ENCODE measurements at places on chromosomes 11 and 22.

DNA sequence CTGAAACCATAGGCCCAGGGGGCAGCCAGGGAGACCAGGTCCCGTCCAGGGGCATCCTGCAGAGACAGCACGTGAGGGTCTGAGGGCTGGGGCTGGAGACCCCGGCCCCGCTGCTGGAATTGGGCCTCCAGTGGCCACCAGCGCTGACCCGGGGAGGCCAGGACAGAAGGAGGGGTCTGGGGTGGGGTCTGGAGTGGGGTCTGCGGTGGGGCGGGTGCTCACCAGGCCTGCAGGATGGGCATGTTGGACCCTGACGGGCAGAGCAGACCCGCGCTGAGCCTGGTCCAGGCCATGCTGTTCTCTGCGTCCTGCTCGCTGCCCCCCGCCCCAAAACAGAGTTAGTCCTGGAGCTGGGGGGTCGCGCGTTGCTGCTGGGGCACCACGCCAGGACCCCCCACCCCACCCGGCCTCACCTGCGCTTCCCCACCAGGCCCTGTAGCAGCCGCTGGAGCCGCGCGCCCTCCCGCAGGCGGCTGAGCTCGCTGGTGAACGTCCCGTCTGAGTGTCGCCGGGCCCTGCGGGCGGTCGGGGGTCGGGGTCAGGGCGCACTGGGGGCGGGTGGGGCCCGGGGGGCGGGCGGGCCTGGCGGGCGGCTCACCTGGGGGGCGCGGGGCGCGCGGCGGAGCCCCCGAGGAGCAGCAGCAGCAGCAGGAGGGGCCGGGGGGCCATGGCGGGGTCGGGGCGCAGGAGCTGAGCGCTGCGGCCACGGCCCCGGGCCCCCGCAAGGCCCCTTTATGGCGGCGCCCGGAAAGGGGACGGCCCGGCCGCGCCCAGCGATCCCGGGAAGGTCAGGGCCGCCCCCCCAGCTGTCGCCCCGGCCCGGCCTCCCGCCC lies at the start of gene SCT:
Gene SCT (minus strand): TSS at position 707 of the 833 bp plus-strand sequence. CDS start 38 bp downstream, at position 669.
- no peak for DNase-seq

GRCh38 chr11:36330411-36330810 lies 34.3 kb downstream of the PRR5L start:
- DNase-seq: no peak

GRCh38 chr11:75100314-75100713 lies 3.6 kb upstream of the OR2AT4 start:
- DNase-seq: no peak

DNA sequence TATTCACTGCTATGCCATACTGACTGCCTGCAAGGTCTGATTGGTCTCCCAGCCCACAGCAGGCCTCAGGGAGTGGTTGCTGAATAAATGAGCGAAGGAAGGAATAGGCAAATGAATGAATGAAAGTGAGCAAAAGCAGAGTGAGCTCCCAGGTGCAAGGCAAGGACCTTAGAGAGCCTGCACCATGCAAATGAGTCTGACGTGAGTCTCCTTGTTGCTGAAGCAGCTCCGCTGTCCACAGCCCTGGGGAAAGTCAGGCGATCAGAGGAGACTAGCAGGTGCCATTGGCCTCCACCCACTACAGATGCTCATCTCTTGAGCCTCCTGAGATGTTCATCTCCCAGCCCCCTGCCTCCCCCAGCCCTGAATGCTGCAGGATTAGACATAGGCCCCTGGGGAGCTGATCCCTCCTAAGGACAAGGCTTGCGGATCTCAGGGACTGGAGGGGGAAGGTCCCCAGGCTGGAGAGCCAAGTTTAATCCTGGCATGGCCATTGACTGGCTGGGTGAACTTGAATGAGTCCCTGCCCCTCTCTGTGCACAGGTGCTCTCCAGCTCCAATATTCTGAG lies 22.1 kb downstream of the GDPD5 start:
- DNase-seq: no peak

DNA sequence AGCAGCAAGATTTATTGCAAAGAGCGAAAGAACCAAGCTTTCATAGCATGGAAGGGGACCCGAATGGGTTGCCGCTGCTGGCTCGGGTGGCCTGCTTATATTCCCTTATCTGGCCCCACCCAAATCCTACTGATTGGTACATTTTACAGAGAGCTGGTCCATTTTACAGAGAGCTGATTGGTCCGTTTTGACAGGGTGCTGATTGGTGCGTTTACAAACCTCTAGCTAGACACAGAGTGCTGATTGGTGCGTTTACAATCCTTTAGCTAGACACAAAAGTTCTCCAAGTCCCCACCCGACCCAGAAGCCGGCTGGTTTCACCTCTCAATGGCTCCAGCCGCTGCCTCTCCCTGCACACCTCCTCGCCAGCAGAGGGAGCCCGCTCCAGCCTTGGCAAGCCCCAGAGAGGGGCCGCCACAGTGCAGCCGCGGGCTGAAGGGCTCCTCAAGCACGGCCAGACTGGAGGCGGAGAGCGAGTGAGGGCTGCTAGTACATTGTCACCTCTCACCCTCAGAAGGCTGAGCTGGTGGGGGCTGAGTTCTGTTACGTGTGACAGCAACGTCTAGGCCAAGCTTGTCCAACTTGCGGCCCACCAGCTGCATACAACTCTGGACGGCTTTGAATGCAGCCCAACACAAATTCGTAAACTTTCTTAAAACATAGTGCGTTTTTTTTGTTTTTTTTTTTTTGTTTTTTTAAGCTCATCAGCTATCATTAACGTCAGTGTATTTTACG lies 8.7 kb downstream of the PTH start:
- DNase-seq: peak; percentile 67

- DNase-seq: no peak
These were observed 6.9 kb downstream of the PATZ1 start for GRCh38 chr22:31339148-31339832.

GRCh38 chr11:78261367-78261766 lies 72.6 kb downstream of the USP35 start:
- no peak for DNase-seq

DNA sequence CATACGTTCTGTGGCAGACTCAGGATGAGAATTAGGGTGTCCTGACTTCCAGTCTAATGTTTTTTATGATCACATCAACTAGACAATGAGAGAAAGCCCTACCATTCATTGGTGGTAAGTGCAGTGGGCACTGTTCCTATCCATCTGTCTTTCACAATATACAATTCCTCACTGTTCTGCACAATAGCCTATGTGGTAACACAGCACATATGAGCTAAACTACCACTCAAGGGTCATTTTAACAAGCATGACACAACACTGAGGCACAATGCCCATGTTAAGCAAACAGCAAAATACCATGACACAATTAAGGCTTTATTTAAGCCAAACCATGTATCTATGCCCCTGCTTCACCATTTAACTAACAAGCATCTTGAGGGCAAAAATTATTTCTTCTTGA lies 52.3 kb downstream of the SIK3 start:
- DNase-seq: no peak

DNA sequence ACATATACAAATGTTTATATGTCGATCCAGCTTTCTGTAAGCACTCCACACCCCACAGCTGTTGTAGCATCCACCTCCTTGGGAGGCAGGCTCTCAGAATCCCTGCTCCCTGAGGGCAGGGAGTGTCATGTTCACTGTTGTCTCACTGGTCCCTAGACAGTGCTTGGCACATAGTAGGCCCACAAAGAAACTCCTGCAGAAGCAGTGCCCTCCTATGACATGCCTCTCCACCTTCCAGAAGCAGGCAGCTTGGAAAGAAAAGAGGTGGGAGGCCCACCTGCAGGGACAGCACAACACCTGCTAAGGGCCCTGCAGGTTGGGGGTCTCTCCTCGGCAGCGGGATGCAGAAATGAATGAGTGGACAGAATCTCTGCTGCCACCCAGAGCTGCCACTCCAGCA lies 11.1 kb upstream of the CDC42EP2 start:
- no peak for DNase-seq

DNA sequence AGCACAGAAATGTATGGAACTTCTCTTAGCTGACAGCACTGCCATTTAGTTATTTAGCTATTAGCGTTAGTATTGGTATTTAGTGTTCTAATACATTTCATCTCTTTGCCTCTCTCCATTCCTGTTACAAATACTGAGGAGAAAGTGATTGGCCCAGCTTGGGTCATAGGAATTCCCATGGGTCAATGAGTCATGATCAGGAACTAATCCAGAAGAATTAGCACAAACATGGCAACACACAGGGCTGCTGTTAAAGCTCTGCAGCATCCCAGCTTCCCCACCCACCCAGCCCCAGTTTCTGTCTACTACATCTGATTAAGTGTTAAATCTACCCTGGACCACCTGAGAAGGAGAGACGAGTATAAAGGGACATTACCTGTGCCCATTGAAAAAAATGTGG lies 36.1 kb downstream of the PDGFD start:
- DNase-seq: no peak

- no peak for DNase-seq
These were observed 7.5 kb upstream of the CTSD start for GRCh38 chr11:1771273-1771672.

GRCh38 chr11:135037828-135038227 lies 625.8 kb upstream of the B3GAT1 start:
- no peak for DNase-seq

GRCh38 chr22:31295831-31296657 lies 3.8 kb upstream of the PIK3IP1 start:
- no peak for DNase-seq

DNA sequence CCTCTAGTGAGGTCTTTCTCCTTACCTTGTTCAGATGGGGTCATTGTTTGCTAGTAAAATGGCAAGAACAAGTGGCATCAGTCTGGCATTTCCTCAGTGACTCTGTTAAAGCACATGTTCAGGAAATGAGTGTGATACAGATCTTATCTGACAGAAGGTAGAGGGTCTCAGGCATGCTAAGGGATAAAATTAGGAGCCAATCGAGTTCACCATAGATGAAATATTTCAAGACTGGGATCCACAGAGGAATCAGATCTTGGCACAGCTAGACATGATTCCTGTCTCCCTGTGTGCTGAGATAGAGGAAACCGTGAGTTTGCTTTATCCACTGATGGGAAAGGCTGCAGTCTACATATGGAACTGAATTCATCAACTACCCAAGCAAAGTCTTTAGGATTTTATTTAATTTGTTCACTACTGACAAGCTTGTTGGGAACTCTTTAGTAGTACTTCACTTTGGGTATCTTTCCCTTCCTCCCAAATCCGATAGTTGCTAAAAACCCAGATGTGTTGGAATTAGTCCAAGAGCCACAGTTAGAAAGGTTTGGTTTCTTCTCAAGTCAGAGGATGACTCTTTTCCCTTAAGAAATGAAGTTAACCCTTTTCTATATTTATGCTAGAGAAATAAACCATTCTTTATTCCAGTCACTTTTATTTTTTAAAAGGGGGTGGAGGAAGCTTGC lies 18.4 kb downstream of the FAM118B start:
- no peak for DNase-seq

DNA sequence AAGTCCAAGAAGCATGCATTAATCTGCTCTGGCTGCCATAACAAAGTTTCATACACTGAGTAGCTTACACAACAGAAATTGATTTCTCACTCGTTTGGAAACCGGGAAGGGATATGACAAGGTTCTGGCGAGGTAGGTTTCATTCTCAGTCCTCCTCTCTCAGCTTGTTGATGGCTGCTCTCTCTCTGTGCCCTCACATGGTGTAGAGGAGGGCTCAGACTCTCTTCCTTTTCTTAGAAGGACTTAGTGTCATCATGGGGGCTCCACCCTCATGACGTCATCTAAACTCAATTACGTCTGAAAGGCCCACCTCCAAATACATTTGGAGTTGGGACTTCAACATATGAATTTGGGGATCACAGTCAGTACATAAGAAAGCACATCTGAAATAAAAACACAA lies 18.6 kb downstream of the GLYATL1 start:
- DNase-seq: no peak

DNA sequence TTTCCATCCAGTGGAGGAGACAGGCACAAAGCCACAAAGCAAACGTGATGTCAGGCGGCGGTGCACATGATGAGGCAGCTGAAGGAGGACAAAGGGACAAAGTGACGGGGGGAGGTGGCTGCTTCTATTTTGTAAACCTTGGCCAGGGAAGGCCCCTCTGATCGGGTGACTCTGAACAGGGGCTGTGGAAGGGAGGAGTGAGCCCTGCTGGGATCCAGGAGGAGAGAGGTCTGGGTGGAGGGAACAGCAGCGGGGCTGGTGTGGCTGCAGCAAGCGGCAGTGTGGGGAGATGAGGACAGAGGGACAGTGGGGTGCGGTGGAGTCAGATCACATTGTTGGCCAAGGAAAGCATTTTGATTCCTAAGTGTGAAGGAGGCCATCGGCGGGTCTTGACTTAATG lies 36.7 kb downstream of the SHISAL1 start:
- no peak for DNase-seq

- DNase-seq: no peak
These were observed 72.5 kb upstream of the ZBED5 start for GRCh38 chr11:10930224-10930971.

DNA sequence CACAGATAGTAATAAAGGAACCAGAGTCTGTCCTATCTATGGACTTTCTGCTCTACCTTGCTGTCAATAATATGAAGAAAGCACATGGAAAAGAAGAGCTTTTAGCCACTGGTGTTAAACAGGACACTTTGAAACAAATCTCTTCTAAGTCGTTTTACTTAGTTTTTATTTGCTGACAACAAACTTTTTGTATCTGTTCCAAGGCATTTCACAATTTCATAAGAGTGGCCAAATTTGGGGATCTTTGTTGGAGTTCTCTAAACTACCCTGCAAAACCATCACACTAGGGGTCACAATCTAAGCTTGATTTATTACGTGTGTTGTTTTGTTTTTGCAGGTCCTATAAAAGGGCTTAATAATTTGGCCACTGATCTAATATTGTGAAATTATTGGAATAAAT lies 54.4 kb downstream of the BBOX1 start:
- no peak for DNase-seq

DNA sequence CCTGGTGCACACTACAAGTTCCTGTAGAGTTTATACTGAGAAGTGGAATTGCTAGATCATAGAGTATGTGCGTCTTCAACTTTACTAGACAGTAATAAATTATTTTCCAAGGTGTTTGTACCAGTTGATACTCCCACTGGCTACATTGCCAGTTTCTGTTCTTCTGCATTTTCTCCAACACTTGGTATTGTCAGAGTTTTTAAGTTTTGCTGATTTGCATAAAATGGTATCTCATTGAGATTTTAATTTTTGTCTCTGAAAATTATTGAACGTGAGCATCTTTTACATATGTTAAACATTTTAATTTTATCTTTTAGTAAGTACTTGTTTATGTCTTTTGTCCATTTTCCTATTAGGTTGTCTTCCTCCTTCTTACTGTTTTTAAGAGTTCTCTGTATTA lies 7.3 kb downstream of the TBCEL start:
- no peak for DNase-seq

DNA sequence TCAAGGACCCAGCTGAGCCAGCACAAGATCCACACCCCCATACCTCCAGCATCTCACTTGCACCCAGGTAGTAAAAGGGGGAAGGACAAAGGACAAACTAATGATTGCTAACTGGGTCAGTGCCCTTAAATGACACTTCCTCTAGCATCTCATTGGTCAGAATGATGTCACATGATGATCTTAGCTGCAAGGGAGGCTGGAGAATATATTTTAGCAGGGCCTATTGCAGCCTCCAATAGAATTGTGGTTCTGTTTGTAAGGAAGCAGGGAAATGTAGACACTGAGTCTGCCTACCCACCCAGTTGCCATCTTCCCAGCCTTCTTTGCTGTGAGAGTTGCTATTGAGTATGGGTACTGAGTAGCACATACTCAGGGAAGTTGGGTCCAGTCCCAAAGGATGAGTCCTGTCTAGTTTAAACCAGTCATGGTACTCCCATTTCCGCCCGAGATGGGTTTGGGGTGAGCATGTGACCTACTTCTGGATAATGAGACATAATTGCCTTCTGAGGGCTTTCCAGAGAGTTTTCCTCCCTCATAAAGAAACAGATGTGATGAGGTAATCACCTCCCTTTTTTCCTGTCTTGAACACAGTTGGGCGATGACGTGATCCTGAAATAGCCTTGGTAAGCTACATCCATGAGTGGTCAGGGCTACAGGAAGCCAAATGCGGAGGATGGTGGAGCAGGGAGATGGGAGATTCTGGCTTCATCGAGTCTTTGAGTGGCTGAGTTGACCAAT lies 5.5 kb upstream of the DNAL4 start:
- DNase-seq: no peak
